ENCODE measurements at places on chromosomes 1 and 21.

DNA sequence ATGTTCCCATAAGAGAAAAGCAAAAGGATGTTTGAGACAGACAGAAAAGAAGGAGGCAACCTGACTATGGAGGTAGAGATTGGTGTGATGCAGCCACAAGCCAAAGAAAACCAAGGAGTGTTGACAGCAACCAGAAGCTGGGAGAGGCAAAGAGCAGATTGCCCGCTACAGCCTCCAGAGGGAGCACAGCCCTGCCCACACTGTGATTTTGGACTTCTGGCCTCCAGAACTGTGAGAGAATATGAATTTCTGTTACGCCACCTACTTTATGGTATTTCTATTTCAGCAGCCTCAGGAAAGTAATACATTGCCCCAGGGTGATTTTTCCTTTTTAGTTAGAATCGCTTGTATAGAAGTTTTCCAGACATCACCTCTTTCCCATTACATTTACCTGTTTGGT lies 28.4 kb downstream of the SLAMF6 start:
- peak; percentile 23 for DNase-seq

DNA sequence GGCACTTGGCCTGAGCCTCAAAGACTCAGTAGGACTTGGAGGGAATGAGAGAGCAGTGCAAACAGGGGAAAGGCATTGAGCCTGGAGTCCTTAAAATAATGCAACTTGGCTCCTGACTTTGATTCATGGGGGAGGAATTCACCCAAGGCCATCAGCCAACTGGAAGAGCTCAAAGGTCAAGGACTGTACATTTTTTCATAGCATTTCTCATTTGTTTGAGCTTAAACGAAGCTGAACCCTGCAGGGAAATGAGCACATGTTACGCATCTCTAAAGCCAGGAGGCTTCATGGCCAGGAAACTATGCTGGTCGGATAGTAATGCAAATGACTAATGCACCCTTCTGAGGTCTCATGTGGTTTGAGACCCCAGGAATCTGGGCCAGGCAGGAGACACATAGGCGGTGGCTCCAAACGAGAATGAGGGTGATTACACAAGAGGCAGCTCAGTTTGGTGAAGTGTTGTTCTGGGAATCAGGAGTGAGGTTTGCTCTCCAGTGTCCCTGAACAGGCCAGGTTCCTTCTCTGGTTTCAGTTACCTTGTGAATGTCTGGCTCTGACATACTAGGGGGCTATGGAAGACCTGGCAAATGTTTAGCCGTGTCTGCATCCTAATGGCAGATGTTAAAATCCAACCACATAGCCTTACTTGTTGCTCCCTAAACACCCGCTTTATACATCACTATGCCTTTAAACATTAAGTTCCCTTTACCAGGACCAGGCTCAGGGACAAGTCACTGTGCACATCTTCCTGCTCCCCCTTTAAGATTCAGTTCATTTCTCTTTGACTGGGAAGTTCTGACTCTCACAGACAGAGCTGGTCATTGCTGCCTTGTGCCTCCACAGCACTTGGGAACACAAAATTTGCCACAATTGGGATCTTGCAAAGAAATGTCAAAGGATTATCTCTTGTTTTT lies 503.9 kb upstream of the USP24 start:
- DNase-seq: no peak

- DNase-seq: no peak
These were observed 129.2 kb downstream of the DHRS3 start for GRCh38 chr1:12488666-12489354.

DNA sequence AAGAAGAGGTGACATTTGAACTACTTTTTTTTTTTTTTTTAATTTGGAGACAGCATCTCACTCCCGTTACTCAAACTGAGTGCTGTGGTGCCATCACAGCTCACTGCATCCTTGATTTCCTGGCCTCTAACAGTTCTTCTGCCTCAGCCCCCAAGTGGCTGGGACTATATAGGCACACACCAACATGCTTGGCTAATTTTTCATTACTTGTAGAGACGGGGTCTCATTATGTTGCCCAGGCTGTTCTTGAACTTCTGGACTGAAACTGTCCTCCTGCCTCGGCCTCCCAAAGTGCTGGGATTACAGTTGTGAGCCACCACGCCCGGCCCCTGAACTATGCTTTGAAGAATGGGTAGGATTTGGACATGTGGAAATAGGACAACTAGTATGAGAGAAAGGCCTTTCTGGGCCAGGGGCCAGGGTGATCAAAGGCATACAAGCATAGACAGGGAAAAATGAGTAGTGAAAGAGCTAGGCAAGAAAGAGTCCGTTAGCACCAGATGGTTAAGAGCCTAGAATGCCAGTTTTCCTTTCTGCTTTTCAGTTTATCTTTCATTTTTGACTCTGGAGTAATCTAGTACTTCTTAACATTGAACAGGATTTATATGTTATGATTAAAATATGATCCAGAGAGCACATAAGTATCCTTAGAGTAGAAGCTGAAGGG lies 6.3 kb downstream of the RABGAP1L start:
- peak; percentile 8 for DNase-seq

DNA sequence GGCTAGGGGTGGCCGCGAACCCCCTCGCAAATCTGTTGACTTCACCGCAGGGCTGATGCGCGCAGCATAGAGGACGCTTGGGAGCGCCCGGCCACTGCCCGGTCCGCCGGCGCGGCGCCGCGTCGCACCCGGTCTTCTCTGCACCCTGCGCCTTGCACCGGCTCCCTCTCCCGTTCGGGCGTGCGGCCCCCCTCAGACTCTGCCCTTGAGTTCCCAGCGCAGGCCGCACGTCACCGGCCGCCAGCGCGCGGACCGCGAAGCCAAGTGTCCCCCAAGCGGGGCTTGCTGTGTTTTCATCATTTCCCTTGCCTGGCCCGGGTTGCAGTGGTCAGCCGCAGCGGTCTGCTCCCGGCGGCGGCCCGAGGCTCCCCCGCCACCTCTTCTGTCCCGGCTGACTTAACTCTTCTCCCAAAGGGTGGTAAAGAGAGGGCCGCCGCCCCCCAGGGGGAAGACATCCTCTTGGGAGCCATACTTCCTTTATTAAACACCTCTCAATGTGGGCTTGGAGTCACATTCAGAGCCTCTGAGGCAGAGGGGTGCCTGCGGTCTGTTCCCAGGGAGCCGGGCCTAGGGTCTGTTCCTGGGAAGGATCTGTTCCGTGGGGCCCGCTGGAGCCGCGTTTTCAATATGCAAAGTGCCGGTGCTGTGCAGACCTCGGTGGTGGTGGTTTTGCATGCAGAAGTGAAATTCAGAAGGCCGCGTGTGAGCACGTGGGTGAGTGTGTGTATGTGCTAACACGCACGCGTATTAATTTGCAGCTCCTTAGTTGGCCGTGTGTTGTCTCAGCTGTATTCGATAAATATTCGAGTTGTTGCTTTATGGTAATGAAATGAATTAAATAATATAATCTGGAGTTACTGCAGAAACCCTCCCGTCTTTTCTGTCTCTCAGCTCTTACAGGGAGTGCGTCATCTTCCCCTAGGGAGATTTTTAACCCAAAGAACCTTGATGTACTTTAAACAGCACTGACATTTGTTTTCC lies 17.6 kb downstream of the PBX1 start:
- DNase-seq: no peak

GRCh38 chr1:235409042-235409820 lies 42.0 kb downstream of the TBCE start:
- no peak for DNase-seq

GRCh38 chr21:43578677-43579303 lies 80.5 kb downstream of the HSF2BP start:
- no peak for DNase-seq

DNA sequence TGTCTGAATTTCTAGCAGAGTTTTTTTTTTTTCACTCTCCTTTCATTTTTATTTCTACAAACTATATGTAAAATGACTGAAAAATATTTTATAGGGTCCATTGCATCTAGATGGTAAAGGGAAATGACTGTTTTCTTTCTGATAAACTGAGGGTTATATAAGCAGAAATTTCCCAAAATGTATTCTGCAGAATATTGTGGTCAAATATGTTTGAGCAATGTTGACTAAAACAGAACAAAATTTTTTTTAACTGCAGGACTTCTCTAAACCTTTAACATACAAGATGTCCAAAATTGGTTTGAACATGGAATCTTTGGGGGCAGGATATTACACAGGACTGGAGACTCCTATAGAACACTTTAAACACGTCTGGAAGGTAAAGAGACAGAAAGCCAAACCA lies 190.5 kb downstream of the TOMM20 start:
- peak; percentile 42 for DNase-seq

DNA sequence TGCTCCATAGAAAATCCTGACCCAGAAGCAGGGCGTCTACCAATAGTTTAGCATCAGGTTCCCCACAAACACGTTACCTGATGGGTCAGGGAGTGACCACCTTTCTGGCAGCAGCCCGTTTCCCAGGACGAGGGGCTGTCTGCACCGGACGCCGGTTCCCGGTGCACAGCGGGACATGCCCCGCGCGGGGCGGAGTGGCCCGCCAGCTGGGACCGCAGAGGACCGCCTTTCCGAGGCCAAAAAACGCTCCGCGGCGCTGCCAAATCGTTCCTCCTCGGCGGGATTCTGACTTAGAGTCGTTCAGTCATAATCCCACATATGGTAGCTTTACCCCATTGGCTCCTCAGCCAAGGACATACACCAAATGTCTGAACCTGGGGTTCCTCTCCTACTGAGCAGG lies 126.1 kb downstream of the LIPI start:
- DNase-seq: no peak

GRCh38 chr1:41802532-41803501 lies 115.9 kb downstream of the HIVEP3 start:
- DNase-seq: peak; percentile 81

- no peak for DNase-seq
These were observed 54.2 kb downstream of the JAK1 start for GRCh38 chr1:64912191-64912590.

GRCh38 chr1:21313886-21314721 lies 23.8 kb upstream of the ECE1 start:
- no peak for DNase-seq

DNA sequence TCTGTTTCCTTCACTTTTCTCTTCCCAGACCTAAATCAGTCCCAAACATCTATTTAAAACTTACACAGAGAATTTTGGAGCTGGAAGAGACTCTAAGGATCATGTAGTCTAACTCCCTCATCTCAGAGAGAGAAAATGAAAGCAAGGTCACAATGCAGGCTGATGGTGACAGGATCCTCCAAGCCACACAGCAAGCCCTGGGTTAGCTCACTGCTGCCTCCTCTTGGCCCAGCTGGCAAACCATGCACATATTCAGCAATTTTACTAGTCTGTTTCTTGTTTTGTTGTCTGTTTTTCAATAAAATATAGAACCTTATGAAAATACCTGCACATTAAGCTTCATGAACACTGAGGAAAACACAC lies 27.7 kb upstream of the LY9 start:
- peak; percentile 91 for DNase-seq

DNA sequence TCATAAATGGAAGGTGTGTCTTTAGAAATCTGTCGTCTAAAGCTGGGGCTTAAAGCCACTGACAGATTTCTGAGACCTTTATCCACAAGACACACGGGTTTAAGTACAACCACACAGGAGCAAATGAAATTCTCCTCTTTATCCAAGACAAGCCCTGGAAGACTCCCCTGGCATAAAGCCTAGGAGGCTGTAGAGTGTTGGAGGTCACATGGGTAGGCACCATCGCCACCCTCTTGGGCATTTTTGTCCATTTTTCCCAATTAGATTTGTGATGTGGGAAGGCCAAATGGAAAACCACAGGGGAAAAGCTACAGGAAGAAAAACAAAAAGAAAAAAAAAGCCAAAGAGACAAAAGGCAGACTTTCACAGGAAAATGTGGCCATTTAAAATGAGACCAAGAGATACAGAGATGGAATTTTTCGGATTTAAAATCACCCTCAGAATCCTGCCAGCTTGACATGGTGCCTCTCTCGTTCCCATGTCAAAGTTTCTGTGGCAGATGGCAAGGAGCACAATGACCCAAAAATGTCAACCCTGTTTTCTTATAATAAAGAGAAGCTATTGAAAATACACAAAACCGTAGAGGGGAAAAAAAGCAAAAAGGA lies 91.9 kb downstream of the PLD5 start:
- no peak for DNase-seq

DNA sequence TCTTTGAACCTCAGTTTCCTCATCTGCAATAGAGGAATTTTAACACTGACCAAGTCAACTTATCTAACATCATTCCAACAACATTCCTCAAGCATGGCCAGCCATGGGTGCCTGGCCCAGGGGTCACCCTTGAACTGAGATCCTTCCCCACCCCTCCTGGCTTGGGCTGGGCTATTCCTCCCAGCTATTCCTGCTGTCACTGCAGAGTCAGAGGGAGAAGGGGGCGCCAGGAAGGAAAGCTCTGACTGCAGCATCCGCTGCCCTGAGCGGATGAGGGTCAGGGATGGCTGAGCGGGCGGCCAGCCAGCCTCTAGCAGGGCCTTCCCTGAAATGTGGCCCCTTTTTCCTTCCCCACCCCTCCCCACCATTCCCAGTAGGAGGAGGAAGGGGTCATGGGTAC lies 3.1 kb downstream of the TINAGL1 start:
- no peak for DNase-seq

DNA sequence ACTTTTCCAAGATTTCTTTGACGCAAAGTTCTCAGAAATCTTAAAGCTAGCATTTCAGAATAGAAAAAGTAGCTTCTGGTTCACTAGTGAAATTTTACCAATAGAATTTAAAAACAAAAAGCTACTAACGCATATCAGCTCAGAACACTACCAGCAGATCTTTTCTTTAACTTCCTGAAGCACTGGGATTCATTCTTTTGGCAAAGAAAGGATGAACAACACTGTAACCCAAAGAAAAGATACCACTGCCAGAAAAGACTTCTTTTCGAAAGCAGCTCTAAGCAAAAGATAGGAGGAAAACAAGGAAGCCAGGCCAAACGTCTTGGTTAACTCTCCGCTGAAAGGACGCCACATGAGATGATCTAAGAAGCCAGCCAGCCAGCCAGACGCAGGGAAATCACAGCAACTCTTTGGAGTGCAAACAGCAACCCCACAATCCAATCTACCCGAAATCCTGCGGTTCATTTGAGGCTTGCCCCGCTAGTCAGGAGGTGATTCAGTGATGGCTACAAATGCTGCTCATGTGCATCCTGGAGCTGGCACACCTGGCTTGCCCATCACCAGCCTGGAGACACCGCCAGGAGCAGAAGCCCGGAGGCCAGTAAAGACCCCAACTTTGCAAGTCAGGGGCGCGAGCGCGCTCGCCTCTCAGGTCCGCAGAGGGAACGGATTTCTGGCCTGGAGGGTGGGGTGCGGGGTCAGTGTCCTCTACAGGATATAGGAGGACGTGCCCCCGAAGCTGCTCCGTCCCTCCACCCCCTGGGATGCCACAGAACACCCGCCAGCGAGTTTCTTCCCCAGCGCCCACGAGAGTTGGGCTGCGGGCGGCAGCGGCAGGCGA lies 812 bp downstream of the NBPF1 start:
- peak; percentile 86 for DNase-seq

- DNase-seq: no peak
These were observed 639 bp upstream of the SPATA1 start for GRCh38 chr1:84505493-84506001.

- DNase-seq: no peak
These were observed 12.9 kb downstream of the NEK7 start for GRCh38 chr1:198169672-198170071.

DNA sequence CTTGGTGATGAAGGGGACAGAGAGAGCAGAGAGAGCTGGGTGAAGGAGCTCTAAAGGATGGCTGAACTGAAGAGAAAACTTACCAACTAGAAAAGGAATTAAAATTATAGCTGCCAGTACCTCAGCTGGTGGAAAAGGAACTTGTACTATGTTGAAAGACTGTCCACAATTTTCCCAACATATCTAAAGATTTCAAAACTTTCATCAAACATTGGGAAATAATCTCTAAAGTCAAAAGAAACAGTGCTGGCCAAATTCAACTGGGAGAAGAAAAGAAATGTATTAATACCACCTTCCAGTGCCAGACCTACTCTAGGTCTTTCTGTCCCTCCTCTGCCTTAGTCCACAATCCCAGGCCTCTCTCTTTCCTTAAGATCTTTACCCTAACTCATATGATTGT lies 6.1 kb downstream of the SMG5 start:
- DNase-seq: peak; percentile 62

GRCh38 chr1:209536843-209537242 lies 46.7 kb upstream of the CAMK1G start:
- no peak for DNase-seq

Measured in inflammatory macrophage treated with lipopolysaccharide for 4 hours (primary cell).